NCI-H1417 treated with DMSO at 0.1 percent for 48 hours (cell line): ENCODE measurements at places on chromosomes 13 and 19.
A peak's percentile ranks its signal among the peaks of the same experiment; 100 is the strongest.

DNA sequence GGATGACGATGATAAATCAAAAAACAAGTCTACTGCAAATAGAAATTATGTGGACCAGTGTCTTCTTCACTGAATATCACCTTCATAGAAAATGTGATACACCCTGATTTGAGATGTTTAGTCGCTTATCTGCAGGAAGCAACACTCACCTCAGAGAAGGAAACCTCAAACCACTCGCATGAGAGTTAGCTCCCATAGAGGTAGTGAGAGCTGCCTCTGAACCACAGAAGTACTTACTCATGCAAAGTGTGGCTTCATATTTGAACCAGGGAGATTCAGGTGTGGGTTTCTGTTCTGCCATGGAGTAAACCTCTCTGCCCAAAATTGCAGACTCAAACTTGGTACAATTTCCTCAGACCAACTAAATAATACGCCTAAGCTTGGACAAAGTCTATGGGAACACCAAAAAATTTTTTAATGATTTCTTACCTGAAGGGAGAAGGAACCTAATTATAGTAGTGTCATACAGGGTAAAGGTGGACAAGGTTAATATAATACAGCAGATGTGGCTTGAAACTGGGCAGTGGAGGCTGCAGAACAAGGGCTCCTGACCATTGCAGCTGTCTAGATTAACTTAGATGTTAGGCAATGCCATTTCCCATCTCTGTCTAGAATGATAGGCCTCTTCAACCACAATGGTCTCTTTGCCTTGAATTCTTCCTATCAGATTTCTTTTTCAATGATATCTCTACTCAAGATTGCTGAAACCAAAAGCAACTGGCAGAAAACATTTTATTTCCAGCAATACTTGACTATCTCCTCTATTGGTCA, 29.6 kb upstream of the RCBTB2 start:
- no peak for DNase-seq

GRCh38 chr13:77544758-77545338, 9.3 kb downstream of the SCEL start:
- no peak for DNase-seq

- no peak for DNase-seq
Observed at GRCh38 chr19:45354241-45354842, 13.8 kb downstream of the KLC3 start.

GRCh38 chr13:109145631-109146030, 516.2 kb downstream of the MYO16 start:
- DNase-seq: peak; percentile 14

- DNase-seq: no peak
Observed at GRCh38 chr13:102569488-102569887, 27.3 kb upstream of the TPP2 start.

DNA sequence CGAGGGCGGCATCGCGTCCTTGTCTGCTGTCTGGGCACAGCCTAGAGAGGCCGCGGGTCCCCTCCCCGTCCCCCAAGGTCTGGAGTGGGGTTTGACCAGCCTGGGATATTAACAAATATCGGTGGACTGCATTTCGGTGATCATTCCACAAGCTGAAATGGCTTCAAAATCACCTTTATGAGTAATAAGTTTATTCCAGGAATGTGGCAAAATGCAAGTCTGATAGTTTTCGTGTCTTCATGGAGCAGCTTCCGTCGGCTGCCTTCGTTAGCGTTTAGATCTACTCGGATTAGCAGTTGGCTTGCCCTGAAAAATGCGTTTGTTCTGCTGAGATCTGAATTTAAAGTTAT, 1.1 kb upstream of the GJA3 start:
- no peak for DNase-seq

GRCh38 chr19:29665826-29666577, 741 bp downstream of the PLEKHF1 start:
- no peak for DNase-seq

DNA sequence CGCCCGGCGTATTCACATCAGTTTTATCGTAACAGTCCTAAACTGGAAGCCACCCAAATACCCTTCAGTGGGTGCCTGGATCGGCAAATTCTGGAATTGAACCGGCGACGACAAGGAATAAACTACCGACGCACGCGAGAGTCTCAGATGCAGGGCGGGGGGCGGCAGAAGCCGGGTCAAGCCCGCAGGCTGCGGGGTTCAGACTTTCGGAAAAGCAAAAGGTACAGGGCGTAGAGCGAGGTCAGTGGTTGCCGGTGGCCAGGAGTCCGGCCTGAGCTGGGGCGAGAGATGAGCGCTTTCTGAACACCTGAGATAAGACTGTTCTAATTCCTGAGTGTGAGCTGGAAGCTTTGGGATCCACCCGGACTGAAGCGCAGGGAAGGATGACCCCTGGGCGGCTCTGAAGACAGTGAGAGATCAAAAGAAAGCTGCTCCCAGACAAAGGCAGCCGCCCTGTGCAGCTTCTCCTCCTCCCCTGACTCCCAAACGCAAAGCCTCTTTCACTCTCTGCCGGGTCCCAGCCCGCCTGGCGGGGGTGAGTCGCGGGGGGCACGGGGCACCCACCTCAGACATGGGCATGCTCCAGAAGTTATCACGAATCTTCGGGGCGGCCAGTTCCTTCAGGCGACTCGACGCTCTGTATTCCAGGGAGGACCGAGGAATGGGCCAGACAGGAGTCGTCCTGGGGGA, 26.2 kb upstream of the MIER2 start:
- DNase-seq: no peak

DNA sequence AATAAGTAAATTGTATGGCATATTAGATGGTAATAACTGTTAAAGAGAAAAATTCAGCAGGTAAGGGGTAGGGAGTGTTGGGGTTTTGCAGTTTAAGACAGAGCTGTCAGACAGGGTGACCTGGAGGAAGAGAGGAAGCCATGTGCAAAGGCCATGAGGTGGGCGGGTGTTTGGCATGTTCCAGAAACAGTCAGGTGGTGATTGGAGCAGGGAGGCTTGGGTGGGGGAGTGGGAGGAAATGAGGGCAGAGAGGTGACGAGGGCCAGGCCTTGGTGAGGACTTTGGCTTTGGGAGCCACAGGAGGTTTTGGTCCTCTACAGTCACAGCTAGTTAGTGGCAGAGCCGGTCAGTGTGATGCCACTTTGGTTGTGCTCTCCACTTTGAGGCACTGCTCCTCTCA, 20.1 kb downstream of the RYR1 start:
- DNase-seq: no peak

DNA sequence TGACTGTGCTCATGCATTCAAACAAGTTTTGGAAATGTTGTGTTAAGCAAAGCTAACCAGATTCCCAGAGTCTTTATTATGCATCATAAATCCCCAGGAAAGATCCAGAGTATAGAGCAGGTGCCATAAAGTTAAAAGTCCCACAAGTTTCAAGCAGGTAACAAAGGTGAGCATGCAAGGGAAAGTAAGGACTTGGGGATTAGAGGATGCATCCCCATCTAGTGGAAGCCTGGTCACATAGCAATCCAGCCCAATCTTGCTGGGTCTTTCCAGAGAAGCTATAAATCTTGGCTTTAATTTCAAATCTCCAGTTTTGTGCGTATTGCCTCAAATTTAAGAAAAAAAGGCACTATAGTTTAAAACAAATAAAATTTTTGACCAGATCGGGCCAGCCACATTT, 72.7 kb downstream of the ZNF254 start:
- DNase-seq: no peak

GRCh38 chr19:28936001-28936400, 276.9 kb downstream of the UQCRFS1 start:
- DNase-seq: no peak

DNA sequence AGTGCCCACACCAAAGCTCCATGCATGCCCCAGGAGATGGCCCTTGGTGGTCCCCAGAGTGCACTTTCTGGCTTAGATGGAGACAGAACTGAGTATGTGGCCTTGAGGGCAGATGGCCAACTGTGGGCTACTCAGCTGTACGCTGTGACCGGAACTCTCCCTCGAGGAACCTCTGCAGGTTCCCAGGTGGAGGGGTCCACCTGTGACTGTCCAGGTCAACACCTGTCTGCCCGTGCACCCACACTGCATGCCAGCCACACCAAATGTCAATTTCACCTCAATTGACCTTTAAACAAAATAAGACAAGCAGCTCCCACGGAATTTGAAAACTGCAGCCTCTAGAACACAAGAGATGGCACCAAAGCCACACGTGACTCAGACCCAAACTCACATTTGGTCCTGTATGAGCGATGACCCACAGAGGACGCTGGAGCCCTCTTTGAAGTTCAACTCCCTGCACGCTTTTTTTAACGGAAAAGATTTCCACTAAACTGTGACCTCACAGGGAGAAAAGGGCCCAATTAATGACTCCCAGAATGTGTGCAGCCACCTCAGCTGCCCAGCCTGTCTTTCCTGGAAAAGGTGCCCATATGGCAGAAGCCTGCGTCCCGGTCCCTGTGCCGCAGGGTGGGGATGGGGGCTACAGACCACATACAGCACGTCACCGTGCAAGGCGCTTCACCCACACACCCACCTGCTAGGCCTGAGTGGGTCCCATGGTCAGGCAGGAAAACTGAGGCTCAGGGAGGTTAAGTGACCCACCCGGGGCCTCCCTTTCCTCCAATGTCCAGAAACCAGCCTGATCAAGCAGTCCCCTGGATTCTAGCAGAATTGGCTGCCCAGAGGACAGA, 47.7 kb downstream of the KLF2 start:
- no peak for DNase-seq

- DNase-seq: no peak
Observed at GRCh38 chr19:28066988-28067387, 1146.0 kb downstream of the UQCRFS1 start.

- DNase-seq: no peak
Observed at GRCh38 chr13:22925881-22926747, 254.7 kb upstream of the SGCG start.

DNA sequence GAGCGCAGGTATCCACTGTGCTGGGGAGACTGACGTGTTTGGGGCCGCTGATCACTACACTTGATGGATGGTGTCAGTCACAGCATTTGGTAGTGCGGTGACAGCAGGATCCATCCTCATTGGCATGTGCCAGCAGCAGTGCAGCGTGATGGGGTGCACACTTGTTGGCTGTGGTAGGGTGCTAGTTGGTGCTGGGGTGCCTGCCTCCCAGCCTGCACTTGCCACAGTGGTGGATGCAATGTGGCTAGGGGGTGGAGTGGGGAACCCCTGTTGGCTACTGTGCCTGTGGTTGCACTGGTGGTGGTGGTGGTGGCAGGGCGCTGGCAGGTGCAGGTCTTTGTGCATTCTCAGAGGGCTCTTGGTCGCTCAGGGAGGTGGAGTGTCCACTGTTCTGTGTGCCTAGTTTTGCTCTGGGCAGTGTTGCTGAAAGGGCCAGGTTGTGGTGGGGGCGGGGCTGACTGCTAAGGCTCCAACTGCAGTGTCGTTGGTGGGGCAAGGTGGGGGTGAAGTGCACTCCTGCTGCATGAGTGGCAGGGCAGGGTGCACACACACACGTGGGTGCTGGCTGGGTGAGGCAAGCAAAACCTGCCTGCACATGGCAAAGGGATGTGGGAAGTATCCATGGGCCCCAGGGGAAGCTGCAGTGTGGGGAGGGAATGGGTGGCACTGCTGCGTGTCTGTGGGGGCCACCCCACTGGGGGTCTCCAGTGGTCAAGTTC, 84.8 kb downstream of the ZMYM2 start:
- no peak for DNase-seq
